Prostate gland (tissue), 2 donors: ENCODE measurements at places on chromosomes 13 and 19. TPM values are rescaled to one million over a fixed set of nuclear protein-coding genes. Genes with fewer than 3 reads are reported as not detected.

YJEFN3 gene
- 19.3 TPM for total RNA-seq

EFNA2 gene
- not detected for total RNA-seq

TGFBR3L gene
- 3.2 TPM for total RNA-seq

KLK14 gene
- 5.3 TPM for total RNA-seq

PSG7 gene
- total RNA-seq = not detected

- DNase-seq = no peak
These were observed 21.2 kb downstream of the CCNA1 start for GRCh38 chr13:36453516-36453915.

C2CD4C gene
- 3.1 TPM for total RNA-seq

DNA sequence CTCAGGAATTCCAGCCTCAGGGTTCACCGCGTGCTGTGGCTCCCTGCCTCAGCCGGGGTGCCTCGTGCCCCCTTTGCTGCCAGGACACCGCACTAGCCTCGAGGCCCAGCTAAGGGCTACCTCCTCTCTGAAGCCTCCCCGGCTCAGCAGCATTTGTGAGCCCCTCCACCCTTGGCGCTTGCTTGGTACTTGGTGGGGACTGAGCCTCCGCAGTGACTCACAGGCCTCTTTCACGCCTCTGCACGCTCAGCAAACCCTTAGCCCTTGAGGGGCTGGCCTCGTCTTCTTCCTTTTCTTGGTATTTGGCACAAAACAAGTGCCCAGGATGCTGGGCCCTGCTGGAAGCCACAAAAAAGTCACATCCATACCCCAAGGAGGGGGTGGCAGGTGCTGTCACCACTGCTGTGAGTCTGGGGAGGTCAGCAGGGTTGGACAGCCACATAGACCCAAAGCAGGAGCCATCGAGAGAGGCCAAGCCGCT is 85.4 kb upstream of the TM9SF2 start:
- DNase-seq = no peak

GGACT gene
- 15.1 TPM for total RNA-seq

NKG7 gene
- not detected for total RNA-seq

PSG6 gene
- total RNA-seq = not detected

ZNF223 gene
- total RNA-seq = 10.6 TPM

DNA sequence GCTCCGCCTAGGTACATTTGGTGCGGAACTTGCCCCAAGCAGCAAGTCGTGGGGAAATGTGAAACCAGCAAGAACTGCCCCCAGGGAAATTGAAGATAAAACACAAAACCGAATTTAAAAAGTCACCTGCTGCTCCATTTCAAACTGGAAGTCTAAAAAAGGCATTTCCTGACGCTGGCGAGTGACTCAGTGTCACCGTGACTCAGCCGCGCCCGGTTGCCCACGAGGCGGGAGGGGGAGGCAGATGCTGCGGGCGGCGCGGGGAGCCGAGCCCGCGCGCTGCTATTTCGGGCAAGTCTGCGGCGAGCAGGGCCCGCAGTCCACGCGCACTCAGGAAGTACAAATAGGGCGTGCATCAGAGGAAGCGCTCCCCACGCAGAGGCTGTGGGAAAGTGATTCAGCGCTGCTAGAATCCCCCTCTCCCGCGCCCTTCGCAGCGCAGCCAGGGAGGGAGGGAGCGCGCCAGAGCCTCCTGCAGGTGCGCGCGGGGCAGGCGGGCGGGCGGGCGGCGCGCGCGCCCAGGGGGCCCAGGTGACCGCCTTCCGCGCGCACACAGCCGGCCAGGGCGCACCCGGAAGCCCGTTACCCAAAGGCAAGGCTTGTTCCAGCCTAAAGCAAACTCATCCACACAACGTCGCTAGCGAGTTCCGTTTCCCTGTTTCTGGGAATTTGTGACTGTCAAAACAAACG is 168.8 kb downstream of the COL4A1 start:
- peak; percentile 34 for DNase-seq

GRCh38 chr19:1882089-1882785 is 3.1 kb downstream of the ABHD17A start:
- DNase-seq = no peak

ADPRHL1 gene
- 3.7 TPM for total RNA-seq

- DNase-seq = no peak
These were observed 10.8 kb downstream of the LDLR start for GRCh38 chr19:11100049-11100448.

GRCh38 chr19:15812060-15812722 is 3.3 kb downstream of the OR10H1 start:
- DNase-seq = peak; percentile 58
